ENCODE measurements at places on chromosomes 2 and 18.

DNA sequence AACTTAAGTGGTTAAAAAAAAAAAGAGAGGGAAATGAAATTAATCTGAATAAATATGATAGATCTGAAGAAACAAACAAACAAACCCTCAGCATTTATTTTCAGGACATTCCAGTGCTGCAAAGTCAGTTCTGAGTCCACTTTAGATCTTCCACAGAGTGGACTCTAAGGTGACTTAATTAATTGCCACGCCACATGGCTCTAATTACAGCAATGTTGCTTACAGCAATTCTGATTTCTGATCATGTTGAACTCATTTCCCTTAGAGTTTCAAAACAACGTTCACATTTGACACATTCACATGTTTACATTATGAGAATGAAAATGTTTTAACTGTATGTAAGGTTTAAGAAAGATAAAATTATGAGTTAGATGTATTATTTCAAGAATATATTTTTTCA is 38.6 kb upstream of the RASGRP3 start:
- DNase-seq = no peak

DNA sequence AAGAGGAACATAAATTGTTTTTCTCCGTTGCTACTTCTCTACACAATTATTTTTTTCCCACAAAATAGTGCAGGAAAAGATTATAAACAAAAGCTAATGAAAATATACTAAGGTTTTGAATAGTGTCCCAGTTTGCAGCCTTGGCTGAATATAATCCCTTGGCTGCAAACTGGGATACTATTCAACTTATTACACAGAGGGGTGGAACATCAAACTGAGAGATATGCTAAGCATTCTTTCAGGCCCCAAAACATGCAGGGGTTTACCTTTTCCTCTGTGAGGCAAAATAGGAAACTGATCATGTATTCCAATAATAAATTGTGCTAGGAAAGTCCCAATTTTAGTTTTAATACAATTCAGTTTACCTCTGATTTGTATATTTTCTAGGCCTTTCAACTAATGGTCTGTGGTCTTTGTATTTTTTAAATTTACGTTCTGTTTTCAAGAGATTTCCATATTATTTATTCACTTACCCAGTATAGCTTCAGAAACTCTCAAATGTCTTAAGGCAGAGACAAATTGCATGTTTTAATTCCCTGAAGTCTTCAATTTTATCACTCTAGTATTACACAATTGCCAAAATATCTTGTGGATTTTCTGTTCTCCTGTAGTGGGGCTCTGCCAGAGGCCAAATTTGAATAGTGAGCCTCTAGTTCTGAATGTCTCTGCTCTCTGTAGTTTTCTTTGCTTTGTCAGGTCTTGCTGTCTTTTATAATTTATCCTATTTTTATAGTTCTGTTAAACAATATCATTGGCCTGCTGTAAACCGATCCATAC is 63.9 kb downstream of the PPP1R1C start:
- no peak for DNase-seq

- DNase-seq = no peak
Observed at GRCh38 chr18:1416074-1416473, 511.4 kb downstream of the ADCYAP1 start.

- DNase-seq = peak; percentile 73
Observed at GRCh38 chr2:134224005-134224404, 29.9 kb upstream of the MGAT5 start.

DNA sequence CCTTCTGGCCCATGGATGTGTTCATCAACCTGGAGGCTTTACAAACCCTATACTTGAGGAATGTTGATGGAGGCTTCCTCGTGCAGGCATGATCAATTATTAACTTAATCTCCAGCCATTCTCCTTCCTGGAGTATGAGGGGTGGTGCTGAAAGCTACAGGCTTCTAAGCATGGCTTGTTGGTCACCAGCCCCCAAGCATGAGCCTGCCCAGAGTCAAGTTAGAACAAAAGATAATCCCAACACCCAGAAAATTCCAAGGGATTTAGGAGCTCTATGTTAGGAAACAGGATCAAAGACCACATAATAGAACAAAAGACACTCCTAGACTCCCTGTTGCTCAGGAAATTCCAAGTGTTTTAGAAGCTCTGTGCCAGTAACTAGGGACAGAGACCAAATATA is 63.1 kb downstream of the FAM171B start:
- no peak for DNase-seq

DNA sequence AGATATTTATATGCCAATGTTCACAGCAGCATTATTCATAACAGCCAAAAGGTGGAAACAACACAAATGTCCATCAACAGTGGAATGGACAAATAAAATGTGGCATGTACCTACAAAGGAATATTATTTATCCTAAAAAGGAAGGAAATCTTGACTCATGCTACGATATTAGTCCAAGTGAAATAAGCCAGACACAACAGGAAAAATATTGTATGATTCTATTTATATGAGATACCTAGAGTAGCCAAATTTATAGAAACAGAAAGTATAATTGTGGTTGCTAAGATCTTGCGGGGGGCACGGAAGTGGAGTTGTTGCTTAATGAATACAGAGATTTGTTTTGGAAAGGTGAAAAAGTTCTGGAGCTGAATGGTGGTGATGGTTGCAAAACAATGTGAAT is 33.0 kb upstream of the CCDC150 start:
- DNase-seq = no peak

DNA sequence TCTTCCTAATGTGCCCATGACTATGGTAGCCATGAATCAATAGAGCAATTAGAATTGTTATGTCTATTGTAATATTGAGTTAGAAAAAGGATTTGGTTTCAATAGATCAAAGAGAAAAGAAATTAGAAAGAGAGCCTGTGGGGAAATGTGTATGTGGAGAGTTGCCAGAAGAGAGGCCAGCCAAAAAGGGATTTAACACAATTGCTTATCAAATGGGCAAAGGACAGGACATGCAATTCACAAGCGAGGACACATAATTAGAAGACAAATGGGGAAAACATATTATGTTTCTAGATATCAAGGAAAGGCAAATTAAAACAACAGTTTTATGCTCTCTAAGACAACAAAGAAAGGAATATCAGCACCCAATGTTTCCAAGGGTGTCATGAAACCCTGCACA is 403.2 kb upstream of the KLHL29 start:
- DNase-seq = no peak

DNA sequence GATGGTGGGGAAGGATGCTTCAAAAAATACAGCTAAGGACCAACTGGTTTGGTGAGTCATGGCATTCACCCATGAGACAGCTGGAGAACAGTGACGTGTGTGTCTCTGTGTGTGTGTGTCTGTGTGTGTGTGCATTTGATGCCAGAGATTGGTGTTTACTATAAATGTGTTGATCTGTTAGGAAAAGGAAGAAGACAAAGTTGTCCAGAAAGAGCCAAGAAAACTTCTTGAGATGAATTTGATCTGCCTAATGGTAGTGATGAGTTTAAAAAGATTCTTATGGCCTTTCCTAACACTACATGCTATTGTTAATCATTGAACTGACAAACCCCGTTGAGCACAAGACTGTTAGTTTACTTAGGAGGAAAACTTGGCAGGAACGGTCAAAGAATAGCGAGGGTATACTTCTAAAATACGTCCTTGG is 36.4 kb upstream of the IL1R1 start:
- peak; percentile 57 for DNase-seq

GRCh38 chr2:46988733-46989481 is 73.3 kb upstream of the MCFD2 start:
- no peak for DNase-seq

DNA sequence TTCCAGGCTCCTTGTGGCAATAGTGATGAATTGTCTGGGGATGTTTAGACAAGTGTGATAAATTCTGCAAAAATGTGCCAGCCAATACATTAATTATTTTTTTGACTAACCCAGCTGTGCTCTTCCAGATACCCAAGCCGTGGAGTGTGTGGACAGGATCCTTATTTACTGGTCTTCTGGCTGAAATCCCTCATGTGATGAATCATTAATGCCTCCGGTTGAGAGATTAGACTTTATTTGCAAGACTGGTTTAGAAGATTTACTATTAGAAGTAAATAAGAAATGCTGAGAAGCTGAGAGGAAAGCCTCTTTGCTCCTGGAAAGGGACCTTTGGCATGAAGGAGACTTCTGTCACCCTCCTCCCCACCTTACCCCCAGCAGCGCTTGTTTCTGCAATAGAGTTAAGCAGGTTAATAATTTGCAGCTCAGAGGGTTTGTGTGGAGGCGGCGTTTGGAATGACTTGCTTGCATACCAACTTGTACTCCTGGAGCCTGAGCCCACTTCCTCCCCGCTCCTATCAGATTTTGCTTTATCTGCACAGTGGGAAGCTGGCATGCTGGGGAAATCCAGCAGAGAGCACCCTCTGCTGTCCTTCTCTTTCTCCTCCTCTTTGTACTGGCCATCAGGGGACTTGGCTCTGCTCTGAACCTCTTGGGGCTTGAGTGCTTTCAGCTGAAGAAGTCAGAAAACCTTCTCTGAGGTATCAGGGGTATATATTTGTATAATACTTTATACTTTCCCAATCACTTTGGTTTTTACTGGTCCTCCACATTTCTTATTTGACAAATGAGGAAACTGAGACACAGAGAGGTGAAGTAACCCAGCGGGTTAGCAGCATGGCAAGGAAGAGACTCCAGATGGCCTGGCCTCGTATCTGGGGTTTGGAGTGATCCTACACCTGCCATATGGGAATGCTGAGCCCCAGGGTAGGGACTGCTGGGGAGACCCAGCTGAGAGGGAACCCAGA is 16.3 kb downstream of the SLC3A1 start:
- peak; percentile 88 for DNase-seq

DNA sequence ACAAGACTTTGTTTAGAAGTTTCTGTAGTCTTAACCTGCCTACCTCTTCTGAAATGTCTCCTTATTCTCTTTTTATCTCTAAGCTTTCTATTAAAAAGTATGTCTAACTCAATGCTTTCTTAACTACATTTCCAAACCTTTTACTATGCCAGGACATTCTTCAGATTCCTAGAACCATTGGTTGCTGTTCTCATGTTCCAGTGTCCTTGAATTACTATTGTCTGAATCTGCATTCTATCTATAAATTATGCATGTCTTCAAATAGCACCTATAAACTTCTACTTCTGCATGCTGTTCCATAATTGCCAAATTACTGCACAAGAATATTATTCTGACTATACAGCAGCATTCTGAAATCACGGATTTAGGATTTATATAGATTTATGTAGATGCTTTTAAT is 166.0 kb upstream of the VWC2L start:
- DNase-seq = peak; percentile 42

DNA sequence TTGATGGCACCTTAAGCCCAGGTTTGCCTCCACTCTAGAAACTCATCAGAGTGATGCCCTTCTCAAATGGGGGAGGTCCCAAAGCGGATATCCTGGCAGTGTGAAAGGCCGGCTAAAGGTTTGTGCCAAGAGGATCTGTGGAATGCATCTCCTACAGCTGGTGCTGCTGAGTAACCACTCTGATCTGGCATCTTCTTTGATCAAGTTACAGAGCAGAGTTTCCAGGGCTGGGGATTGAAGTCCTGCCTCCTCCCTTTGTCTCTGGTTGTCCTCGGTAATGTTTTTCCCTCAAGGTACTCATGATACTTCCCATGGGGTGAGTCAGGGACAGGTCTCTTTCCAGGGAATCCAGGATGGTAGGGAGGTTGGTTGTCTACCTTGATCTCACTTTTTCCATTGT is 24.6 kb downstream of the PRKRA start:
- DNase-seq = no peak

DNA sequence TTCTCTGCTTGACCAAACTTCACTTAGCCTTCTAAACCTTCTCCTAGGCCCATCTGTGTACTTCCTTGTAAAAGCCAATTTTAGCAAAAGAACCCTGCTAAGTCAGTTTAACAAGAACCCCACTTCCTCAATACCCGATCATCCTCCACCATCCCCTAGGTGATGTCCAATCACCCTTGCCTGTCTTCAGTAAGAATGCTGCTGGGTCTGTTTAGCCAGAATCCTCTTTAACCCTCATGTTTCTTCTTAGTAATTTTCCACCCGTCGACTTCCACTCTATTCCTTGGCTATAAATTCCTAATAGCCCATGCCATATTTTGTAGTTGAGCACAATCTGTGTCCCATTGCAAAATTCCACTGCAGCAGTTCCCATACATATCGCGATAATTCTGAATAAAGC is 780.0 kb upstream of the RAB6C start:
- DNase-seq = no peak

DNA sequence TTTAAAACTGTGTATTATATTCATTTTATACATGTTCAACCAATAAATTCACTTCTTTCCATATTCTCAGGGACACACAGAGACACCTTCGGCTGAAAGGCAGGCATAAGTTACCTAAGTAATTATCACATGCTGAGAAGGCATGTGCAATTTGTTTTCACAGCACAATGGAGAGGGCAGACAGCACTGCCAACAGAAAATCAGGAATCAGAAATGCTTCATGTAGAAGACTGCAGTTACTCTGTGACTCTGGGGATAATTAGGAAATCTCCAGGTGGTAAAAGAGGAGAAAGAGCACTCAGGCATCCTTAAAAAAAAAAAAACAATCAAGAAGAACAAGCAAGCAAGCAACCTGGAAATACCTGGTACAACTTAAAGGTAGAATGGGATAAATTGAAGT is 49.3 kb downstream of the DSEL start:
- DNase-seq = no peak

DNA sequence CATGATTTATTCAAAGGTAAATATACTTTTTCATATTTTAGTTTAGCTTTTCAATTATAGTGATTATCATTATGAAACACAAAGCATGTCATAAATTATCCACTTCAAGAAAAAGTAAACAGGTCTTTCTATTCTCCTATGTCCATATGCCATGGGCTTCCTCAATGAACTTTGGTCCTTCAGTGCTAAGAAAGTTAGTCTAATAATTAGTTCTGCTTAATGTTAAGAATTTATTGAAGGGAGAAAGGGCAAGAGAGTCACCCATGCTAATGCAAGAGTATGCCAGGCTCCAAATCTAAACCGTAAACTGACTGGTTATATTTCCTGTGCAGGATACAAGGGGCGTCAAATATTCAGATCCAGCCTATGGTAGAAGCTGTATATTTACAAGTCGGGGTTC is 96.2 kb downstream of the GORASP2 start:
- no peak for DNase-seq

DNA sequence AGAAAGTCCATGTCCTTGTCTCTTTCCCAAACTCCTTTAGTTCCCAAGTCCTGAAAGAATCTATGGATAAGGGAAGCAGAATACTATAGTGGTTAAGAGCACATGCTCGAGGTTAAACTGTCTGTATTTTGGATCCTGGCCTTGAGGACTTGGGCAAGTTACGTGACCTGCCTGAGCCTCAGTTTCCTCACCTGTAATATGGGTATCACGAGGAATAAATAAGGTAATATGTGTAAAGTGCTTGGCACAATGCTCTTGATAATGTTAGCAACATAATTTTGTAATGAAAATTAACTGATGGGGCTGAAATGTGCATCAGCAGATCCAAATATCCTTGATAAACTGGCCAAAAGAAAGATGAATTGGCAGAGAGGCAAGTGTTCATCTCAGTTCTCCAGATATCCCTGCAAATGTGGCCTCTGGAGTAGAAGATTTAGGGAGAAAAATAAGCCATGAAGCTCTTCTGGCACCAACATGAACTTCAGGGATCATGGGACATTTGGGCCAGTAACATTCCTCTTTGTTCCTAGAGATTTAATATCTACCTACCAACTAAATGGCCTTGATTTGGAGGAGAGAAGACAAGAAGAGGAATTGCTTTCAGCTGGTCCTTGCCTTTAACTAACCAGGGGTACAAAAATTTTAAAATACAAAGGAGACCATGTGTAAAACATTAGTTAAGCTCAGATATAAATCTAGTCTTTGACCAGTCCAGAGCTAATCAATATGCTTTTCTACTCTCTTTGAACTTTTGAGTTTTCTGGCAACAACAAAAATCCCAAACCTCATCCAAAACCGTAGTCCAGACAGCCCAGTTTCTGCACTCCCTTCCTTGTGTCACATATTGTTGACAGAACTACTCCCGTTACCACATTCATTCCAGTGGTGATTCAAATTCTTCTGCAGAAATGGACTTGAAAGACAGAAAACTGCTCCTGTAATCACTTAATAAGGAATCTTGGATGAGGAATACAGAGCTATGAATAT is 52.7 kb upstream of the EML4 start:
- DNase-seq = peak; percentile 78

All from EH (cell line).